CD4-positive, alpha-beta T cell treated with Interleukin-12 subunit alpha and Interleukin-12 subunit beta, for 1 hour (primary cell): ENCODE measurements at places on chromosomes 3 and 15.

DNA sequence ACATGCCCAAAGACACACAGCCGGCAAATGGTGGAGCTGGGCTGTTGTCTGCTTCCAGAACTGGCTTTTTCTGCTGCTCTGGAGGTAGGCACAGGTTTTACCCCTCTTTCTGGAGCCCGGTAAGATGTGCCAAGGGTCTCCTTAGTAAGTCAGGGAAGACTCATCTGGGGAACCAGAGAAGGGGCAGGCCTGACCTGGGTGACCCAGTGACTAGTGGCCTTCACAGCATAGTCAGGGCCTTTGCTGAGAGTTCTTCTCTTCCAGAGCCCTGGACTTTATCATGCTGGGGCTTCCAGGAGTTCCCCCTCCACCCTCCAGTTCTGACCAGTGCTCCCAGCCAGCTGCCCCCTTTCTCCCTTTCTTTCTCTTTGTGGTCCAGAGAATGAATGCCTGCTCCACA is 3.2 kb downstream of the CD276 start:
- DNase-seq, result no peak

- no peak for DNase-seq
Measured at GRCh38 chr3:27666272-27666671, 55.9 kb downstream of the EOMES start.

- no peak for DNase-seq
Measured at GRCh38 chr3:48966367-48966766, 23.7 kb upstream of the P4HTM start.

DNA sequence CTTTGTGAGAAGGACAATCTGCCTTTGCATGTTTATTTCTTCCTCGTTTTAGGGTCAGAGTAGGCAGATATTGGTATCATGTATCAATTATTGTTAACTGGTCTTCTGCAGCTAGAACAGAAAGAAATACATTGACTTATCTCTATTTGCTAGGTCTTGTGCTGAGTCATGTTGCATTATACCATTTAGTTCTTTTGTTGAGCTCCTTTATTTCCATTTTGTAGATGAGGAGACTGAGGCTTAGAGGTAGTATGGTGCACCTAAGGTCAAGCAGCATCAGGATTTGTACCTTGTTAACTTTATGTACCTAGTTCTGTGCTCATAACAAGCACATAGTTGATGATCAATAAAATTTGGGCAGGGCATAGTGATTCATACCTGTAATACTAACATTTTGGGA is 182.6 kb downstream of the ITPR1 start:
- no peak for DNase-seq
